GM23248 (cell line): ENCODE measurements at places on chromosomes 13 and 19. TPM values are rescaled to one million over a fixed set of nuclear protein-coding genes. Genes with fewer than 3 reads are reported as not detected.

DNA sequence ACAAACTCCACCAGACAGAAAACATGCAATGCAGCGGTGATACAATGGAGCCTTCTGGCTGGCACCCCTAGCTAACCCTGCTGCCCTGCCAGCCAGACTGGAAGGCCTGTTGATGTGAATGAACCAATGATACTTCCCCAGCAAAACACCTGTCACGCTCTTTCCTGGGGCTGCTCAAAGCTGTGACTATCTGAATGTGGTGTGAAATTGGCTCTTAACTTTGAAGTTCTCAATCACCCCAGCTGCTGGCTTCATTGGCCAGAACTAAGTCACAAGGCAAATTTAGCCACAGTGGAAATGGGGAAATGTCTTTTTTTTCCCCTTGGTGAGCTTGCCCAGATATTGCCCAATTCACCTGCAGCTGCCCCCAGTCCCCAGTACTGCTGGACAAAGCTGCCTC is 147.3 kb downstream of the SLC7A1 start:
- no peak for DNase-seq

GRCh38 chr19:40800997-40801377 is 2.0 kb downstream of the EGLN2 start:
- DNase-seq, result no peak

The AXL gene
- total RNA-seq, result 401 and 421 TPM in 2 replicates

- peak; percentile 56 for DNase-seq
Observed at GRCh38 chr13:46386392-46387063, 524 bp downstream of the RUBCNL start.

GRCh38 chr13:96785986-96786385 is 208.3 kb downstream of the OXGR1 start:
- DNase-seq, result no peak

The RGS9BP gene
- under 0.01 and 0.22 TPM in 2 replicates for total RNA-seq

- DNase-seq, result peak; percentile 33
Observed at GRCh38 chr13:38883783-38884182, 106.8 kb downstream of the STOML3 start.
